ENCODE measurements at places on chromosomes 2 and 18.

GRCh38 chr2:26772064-26773001 lies 8.2 kb downstream of the SLC35F6 start:
- DNase-seq: peak; percentile 86

GRCh38 chr2:44785433-44785832 lies 156.1 kb upstream of the SIX3 start:
- DNase-seq: no peak

DNA sequence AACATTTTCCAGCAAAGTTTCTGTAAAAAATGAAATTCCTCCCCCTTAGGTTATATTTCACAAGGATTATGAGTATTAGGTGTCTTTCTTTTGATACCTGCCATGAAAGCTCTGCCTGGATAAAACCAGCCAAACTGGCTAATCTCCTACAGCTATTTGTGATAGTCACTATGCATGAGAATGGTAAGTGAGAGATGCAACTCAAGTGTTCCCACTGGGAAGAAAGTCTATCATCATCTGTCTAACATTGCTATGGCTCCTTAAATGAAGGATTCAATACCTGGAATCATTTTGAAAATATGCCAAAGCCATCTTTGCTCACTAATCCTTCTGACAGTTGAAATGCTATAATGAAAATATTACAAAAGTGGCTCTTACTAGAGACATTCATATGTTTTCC lies 339.9 kb upstream of the LRRTM4 start:
- DNase-seq: no peak

GRCh38 chr2:206275312-206276055 lies 1.0 kb downstream of the ZDBF2 start:
- peak; percentile 5 for DNase-seq

- peak; percentile 81 for DNase-seq
These were observed 113.4 kb downstream of the EIPR1 start for GRCh38 chr2:3264010-3264744.

GRCh38 chr2:37583867-37584266 lies 87.6 kb downstream of the CDC42EP3 start:
- DNase-seq: no peak

GRCh38 chr2:73063909-73064875 lies 7.3 kb downstream of the SFXN5 start:
- no peak for DNase-seq

DNA sequence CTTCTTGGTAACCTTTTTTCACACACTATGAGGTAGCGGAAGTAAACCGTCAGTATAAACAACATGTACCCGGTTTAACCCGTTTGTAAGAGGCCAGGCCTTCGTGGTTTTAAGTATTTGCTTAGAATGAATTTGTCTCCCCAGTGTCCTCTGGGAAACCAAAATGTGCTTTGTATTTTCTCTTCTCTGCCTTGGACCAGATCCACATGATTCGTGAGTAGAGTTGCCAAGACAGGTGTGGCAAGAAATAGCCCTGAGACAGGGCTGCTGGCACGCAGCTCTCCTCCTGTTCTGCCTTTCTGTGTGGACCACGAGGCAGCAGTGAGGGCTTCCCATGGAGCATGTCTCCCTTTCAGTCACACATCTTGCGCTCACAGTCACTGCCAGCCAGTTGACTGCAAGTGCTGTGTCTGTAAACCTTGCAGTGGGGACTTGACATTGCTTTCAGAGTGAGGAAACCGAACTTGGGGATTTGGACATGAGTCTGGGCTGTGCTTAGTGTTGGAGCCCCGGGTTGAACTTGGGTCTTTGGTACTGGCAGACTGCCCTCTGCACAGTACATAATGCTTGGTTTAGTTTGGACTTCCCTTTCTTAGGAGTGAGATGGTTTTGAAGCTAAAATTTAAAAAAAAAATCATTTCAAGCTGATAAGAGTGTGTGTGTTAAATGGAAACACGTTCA lies 19.1 kb downstream of the BCL2L11 start:
- DNase-seq: no peak
